Panc1 (cell line): ENCODE measurements at places on chromosomes 11 and 22. TPM values are rescaled to one million over a fixed set of nuclear protein-coding genes. Genes with fewer than 3 reads are reported as not detected.

The MRGPRX3 gene
- total RNA-seq: not detected

The GAS2 gene
- total RNA-seq: 0.87 TPM

The SGSM1 gene
- total RNA-seq: 1.6 TPM

The CD3D gene
- 0.39 TPM for total RNA-seq

The QSER1 gene
- total RNA-seq: 48.2 TPM

The C11orf97 gene
- total RNA-seq: not detected

The OR5B12 gene
- not detected for total RNA-seq

The TEX12 gene
- total RNA-seq: 0.23 TPM

The TSSK2 gene
- not detected for total RNA-seq

The CRYBB2 gene
- total RNA-seq: 0.39 TPM

The C1QTNF4 gene
- total RNA-seq: not detected

The RAB39A gene
- total RNA-seq: 3.3 TPM

The LRRC32 gene
- total RNA-seq: 0.15 TPM
